NCI-H1092 (cell line): ENCODE measurements at places on chromosomes 16 and 17.

DNA sequence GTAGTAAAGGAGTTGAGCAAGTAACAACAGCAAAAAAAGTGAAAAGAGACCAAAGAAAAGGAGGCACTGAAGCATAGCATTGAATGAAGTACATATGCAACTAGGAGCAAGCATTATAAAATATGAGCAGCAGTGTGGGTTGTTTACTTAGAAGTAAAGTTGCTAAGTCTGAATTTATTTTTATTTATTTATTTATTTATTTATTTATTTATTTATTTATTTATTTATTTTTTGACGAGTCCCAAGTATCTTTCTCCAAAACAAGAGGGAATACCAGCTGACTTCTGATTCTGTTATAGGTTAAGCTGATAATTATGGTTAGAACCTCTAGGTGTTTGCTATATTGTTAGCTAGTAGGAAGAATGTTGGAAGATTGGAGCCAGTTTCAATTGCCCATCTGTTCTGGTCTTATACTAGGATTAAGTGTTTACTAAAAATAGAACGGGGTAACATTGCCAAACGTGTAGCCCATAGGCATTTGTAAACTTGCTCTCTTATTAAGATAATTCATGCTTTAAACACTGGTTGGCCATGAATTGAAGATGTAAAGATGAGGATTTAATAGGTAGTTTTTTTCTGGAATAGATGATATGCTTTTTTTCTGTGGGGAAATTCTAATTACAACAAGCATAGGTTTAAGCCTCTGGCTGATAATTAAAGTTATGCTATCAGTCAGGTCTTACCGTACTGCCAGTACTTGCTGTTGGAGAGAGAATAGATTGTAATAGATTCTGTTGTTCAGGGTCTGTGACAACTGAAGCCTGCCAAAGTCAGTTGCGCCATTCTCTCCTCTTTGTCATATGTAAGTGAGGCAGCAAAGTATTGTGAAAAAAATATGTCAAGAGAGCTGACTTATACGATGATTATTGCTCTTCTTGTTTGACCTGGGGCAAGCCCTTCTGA, 66.7 kb downstream of the PPM1E start:
- no peak for DNase-seq

DNA sequence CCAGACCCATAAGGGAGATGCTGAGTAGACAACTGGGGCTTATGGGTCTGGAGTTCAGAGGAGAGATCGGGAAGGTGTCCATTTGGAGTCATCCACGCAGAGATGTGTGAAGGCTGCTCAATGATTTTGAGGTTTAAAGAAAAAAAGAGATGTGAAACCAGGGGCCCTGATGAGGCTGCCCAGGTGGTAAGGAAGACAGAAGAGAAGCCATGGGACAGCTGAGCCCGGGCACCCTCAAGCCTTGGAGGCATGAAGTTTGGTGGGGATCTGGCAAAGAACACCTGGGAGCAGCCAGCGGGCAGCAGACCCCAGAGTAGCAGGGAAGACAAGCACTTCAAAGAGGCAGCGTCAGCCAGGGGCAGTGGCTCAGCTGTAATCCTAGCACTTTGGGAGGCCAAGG, 20.8 kb upstream of the MYO15B start:
- no peak for DNase-seq

- DNase-seq: no peak
Measured at GRCh38 chr17:11651089-11651488, 52.8 kb downstream of the DNAH9 start.

GRCh38 chr16:31215287-31216162, 1.4 kb downstream of the PYDC1 start:
- no peak for DNase-seq

DNA sequence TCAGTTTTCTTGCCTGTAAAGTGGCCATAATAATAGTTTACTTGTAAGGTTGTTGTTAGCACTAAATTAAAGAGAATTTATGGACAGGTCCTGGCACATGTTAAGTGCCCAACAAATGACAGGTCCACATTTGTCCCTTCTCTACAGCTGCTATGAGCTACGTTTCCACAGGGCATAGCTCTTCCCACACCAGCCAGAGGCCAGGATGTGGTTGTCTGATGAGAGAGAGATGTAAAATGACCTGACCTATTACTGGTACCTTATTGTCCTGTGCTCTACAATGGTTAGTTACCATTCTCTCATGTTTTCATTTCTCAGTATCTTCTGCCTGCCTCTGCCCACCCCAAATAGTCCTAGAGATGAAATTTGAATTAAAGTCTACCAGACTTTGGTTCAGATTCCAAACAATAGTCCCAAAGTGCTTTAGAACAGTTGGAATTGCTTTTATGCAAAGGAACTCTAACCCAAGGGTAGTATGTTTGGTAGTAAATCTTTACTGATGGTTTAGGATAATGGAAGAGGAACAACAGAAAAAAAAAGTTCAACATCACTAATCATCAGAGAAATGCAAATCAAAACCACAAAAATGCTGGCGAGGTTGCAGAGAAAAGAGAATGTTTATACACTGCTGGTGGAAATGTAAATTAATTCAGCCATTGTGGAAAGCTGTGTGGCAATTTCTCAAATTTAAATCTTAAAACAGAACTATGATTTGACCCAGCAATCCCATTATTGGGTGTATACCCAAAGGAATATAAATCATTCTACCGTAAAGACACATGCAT, 57.1 kb upstream of the ANKFN1 start:
- no peak for DNase-seq

- peak; percentile 32 for DNase-seq
Measured at GRCh38 chr16:85649411-85650134, 36.5 kb downstream of the GSE1 start.

DNA sequence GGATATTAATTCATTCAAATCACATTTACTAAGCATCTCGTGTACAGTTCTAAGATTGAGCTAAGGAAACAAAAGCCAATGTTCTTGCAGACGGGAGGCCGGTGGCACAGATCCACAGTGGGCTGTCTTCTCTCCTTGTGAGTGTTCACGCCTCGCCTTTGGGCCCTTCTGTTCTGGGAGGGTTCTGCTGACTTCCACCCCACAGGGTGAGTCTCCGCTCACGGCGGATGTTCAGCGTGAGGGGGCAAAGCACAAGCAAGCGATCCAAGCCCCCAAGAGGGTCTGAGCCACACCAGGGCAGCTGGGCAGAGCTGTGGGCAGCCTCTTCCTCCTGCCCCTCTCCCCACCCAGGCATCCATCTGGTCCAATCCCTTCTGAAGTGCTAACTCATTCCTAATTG, 84.3 kb upstream of the DOC2B start:
- no peak for DNase-seq

GRCh38 chr17:62800585-62800984, 7.5 kb downstream of the MARCHF10 start:
- DNase-seq: no peak

DNA sequence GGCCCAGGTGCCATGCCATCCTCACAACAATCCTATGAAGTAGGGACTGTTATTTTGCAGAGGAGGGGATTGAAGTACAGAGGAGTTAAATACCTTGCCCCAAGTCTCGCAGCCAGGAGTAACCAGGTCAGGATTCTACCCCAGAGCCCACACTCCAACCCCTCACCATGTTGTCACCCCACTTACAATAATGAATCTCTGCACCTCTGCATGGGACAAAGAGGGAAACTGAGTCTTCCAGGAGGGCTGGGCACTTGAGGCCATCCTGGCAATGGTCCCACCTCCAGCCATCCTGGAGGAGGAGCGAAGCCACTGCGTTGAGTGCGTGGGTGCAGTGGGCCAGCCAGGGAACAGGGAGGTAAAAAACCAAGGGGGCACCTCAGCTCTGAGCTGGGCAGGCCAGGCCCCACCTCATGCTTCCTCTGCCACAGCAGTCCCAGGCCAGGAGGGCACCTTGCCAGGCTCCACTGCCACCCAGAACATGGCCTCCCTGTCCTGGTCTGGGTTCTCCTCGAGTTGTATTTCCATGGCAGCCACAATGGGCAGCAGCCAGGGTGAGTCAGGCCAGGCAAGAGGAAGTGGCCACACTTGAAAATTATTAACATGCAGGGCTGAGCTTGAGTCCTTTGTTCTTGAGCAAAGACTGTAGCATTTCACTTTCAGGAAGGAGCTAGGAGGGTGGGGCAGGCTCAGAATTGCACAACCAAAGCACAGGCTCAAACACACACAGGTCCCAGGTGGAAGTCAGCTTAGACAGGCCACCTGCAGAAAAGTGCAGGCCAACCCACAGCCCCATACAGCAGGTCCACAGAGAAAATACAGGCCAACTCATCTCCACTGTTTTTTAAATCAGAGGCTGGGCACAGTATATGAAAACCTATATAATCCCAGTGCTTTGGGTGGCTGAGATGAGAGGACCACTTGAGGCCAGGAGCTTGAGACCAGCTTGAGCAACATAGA, 52.1 kb downstream of the CUEDC1 start:
- DNase-seq: peak; percentile 47
